Ascending aorta (tissue), 2 donors: ENCODE measurements at places on chromosomes 7 and 10.
A peak's percentile ranks its signal among the peaks of the same experiment; 100 is the strongest.

- no peak for DNase-seq
Observed at GRCh38 chr7:83970081-83970480, 224.5 kb downstream of the SEMA3A start.

DNA sequence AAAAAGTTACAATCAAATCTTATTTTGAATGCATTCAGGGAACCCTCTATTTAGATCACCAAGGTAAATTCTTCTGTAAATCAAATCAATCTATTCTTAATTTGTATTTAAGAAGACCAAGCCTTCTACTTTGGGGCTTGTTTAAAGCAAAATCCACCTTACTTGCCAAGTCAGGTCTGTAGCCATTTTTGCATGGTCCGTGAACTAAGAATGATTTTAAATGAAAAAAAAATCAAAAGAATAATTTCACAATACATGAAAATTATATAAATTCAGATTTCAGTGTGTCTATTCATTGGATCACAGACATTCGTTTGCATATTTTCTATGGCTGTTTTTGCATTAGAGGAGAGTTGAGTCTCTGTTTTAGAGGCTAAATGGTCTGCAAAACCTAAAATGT, 59.4 kb downstream of the SYPL1 start:
- no peak for DNase-seq

DNA sequence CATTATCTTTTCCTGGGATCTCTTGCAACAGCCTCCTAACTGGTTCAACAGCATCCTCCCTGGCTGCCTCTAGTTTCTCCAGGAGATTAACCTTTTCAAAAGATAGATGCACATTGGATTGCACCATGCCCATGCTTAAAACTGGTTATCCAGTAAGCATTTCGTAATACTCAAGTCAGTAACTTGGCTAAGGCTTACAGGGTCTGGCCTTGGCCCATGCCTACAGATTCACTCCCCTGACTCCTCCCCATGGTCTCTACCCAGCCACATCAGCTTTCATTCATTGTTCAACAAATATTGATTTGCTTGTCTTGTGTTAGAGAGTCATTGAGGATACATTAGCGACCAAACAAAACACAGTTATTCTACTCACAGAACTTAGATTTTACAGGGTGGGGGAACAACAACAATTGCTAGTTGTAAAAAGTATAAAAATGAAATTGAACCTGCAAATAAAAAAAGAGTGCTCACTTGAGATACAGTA, 1.8 kb upstream of the KIF20B start:
- DNase-seq, result no peak

DNA sequence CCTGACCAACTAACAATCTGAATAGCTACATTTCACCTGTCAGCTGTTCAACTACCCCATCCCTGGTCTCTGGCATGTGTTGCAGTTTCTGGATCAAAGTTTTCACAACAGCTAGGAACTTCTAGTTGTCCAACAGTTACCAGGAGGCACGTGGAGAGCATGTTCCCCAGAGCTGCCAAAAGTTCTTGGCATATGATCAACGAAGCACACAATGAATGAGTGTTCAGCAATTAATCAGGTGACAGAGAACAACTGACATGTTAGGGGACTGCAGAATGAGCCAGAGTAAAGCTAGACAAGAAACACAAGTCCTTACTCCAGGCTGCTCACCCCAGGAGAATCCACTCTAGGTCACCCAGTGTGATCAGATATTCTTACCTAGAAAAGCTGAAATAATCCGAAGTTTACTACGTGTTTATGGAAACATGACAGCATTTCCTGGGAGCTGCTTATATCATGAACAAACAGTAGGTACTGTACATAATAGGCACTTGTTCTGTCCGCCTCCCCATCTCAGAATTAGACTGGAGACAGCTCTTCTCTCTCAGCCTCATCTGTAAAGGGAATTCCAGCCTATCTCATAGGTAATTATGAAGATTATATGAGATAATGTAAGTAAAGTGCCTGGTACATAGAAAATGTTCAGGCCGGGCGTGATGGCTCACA, 50.6 kb downstream of the ZNF438 start:
- DNase-seq, result peak; percentile 39

GRCh38 chr10:47378606-47379444, 5.3 kb downstream of the ZNF488 start:
- DNase-seq, result peak; percentile 30
